ENCODE measurements at places on chromosomes 5 and 9. TPM values are rescaled to one million over a fixed set of nuclear protein-coding genes. Genes with fewer than 3 reads are reported as not detected.

The NR6A1 gene
- not detected for total RNA-seq

The C5orf34 gene
- 0.88 TPM for total RNA-seq

The XRCC4 gene
- 1.8 TPM for total RNA-seq

DNA sequence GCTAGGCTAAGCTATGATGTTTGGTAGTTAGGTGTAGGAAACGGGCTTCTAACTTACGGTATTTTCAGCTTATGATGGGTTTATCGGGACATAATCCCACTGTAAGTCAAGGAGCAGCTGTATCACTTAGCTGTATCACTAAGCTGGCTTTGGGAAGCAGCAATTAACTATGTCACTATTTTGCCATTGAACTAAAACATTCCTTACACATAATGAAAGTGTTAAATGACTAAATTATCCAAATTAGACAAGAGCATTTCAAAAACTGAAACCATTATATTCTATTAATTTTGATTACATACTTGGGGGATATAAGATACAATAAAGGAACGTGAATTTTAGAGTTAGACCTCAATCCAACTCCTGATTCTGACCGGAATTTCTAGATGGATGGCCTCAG, 188.3 kb downstream of the AGTPBP1 start:
- no peak for DNase-seq

DNA sequence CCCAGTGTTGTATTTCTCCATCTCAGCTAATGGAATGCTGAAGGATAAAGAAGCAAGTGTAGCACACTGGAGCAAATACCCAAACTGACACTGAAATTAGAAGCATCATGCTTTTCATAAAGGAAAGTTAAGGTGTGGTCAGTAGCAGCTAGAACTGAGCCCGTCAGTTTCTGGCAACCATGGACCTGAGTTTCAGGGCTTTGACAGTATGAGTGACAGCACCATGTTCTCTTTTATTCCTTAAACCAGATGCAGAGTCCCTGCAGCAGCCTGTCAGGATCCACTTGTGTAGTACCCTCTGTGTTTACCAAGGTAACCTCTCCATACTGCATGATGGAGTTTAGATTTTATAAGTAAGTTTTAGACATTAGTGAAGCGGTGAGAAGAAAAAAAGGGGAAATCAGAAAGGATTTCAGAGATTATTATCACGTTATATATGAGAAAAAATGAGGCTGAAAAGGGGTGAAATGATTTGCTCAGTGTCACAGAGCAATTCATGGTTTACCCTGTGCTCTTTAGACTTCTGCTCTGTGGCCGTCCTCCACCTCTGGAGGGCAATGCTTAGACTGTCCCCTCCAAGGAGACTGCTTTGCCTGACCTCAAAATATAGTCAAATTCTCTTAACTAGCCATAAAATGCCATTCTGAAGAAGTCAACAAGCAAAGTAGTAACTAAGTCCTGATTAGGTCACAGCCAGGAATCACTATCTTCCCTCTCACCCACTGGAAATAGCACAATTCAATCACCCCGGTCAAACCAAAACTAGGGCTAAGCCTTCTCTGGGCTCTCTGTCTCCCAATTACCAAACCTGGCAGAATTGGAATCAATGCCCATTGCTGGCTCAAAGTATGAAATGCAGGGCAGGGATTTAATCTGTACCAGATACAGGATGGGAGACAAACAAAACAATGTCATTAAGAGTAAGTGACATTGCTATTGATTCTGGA, 10.5 kb upstream of the MYOT start:
- no peak for DNase-seq

DNA sequence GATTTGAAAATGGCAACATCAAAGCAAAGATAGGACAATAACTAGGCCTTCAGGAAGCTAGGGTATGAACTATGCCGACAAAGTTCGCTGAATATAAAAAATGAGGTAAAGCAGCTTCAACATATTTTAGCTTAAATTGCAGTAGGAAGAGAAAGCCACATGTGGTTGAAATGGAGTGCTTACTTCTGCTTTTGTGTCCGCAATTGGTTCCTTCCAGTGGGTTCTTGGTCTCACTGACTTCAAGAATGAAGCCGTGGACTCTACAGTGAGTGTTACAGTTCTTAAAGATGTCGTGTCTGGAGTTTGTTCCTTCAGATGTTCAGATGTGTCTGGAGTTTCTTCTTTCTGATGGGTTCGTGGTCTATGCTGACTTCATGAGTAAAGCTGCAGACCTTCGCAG, 95.2 kb downstream of the APTX start:
- DNase-seq = no peak

DNA sequence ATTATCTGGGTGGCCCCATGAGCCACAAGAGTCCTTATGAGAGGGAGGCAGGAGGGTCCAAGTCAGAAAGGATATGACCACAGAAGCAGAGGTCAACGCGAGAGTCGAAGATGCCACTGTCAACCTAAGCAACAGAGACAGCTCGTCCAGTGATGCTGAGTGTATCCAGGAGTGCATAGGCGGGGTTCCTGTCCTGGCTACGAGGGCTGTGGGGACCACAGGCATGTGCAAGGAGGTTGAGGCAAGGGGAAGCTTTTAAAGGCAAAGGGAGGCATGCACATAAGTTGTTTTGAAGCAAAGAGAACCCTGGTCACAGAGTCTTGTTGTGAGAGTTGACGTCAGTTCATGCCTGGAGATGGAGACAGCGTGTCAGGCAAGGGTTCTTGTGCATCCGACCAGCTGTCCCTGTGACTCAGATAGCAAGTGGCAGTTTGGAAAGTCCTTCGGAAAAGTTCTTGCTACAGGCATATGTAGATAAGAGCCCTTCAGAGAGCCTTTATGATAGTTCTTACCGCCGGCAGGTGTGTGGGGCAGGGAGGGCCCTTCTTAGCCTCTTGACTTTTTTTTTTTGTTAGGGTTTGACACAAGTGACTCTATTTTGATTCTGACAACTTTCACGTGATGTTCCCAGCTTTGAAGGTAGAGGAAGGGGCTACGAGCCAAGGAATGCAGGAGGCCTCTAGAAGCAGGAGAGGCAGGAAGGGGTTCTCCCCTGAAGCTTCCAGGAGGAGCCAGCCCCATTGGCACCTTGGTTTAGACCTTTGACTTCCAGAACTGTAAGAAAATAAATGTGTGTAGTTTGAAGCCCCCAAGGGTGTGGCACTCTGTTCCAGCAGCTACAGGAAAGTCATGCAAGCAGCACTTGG, 66.0 kb upstream of the FCN1 start:
- no peak for DNase-seq

DNA sequence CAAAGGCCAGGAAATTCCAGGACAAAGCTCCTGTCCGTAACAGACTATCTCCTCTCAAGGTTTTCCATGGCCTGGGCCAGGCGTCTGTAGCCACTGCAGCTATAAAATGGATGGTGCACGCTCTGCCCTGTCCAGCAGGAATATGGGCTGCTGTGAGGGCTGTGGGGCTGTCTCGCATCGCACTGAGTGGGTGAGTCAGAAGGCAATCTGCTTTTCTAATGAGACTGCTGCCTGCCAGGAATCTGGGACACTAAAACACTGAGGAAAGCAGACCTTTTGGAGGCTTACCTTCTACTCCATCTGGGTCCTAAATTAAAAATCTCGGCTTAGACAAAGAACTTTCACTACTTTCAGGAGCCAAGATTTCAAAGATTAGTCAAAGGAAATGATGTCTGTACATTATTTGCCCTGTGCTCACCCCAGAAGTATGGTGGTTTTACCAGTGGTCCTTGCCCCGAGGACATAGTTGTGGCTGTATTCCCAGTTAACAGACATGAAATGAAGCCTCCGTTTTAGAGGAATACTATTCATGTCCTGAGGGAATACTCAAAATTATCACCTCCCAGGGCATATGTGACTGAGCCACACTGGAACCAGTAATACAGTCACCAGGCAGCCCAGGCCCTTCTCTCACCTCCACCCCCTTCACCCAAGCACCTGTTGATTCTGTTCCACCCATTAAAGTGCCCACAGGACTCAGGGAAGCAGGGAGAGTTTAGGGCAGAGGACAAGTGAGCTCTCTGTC, 56.4 kb downstream of the PFDN1 start:
- no peak for DNase-seq

GRCh38 chr9:7382304-7382703, 417.3 kb downstream of the DMAC1 start:
- no peak for DNase-seq

GRCh38 chr9:3526165-3526996, 580 bp upstream of the RFX3 start:
- peak; percentile 87 for DNase-seq

DNA sequence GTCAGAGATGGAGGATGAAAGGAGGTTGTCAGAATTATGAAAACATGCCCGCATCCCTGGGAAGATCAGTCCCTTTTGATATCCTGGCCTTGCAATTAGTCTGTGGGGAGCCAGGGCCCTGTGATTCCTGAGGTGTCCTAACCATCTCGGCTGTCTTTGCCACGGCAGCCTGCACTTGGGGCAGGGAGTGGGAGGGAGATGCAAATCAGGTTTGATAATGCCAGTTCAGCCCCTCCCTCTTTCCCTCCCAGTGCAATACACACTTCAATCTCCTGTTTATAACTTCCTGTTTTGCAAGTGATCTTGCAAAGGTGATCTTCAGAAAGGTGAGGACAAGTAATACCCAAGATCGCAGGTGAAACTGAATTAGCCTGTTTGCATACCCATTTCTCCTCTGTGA, 114.0 kb upstream of the ALDH1B1 start:
- no peak for DNase-seq

DNA sequence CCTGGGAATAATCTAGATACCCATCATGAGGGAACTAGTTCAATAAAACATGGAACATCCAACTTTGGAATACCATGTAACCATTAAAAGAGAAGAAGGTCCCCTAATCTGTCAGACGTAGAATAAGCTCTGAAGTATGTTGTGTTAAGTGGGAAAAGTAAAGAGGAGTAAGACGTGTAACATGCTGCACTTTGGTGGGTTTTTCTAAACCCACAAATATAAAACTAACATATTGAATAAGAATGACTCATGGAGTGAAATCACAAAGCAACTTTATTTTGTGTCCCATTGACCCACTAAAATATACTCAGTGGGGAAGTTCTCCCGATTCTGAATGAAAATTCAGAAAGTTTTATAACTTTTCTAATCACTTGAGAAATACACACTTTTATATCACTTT, 67.9 kb upstream of the PIK3R1 start:
- no peak for DNase-seq

DNA sequence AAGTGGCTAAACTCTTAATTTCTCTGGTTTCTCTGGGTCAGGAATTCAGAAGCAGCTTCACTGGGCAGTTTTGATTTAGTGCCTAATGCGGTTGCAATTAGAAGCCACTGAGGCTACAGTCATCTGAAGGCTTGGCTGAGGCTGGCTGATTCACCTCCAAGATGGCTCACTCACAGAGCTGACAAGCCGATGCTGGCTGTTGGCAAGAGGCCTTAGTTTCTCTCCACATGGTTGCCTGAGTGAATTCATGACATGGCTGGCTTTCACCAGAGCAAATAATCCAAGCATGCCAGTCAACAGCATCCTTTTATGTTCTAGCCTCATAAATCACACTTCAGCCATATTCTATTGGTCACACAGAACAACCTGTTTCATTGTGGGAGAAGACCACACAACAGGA, 2.8 kb upstream of the CDK7 start:
- no peak for DNase-seq

DNA sequence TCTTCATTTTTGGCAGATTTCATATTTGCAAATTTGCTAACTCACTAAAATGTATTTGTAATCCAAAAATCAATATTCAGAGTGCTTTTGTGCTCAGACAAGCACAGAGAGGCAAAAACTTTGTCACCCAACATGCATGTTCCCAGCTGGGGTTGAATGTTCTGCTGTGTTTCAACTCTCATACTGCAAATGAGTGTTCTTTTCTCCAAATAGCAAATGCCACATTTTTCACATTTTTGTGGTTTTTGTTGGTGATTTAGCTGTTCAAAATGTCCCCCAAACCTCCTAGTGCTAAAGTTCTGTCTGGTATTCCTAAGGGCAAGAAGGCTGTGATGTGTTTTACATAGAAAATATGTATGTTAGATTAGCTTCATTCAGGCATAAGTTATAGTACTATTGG, 87.3 kb upstream of the PCSK5 start:
- DNase-seq = no peak

- DNase-seq = no peak
Measured at GRCh38 chr5:147530530-147531389, 20.9 kb upstream of the DPYSL3 start.

DNA sequence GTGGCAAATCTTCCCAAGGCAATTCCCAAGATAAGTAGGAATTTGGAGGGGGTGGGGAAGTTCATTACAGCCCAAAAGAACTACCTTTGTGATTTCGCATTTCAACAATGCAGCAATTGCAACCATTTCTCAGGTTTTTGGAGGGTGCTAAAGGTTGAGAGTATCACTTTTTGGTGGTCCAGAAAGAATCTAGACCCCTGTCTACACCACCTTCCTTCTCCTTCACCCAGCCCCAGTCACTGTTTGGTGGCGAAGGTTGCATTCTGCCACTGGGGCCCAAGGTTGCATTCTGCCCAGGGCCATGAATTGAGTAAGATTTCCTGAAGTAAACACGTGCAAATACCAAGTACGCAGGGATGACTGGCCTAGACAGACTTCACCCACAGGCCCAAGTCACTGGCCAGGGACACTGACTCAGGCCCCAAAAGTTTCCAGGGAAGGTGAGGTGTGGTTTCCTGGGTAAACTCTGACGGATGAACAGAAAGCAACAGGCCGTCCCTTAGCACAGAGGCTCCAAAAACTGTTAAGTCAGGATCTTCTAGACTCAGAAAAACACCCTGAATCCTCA, 5.7 kb downstream of the PDE6A start:
- DNase-seq = no peak

GRCh38 chr5:126067404-126067803, 355.8 kb upstream of the GRAMD2B start:
- no peak for DNase-seq

All from CD4-positive, alpha-beta T cell (primary cell).